ENCODE measurements at places on chromosomes 12 and 14.

GRCh38 chr14:49250109-49250508 lies 336.1 kb downstream of the RPS29 start:
- no peak for ATAC-seq

DNA sequence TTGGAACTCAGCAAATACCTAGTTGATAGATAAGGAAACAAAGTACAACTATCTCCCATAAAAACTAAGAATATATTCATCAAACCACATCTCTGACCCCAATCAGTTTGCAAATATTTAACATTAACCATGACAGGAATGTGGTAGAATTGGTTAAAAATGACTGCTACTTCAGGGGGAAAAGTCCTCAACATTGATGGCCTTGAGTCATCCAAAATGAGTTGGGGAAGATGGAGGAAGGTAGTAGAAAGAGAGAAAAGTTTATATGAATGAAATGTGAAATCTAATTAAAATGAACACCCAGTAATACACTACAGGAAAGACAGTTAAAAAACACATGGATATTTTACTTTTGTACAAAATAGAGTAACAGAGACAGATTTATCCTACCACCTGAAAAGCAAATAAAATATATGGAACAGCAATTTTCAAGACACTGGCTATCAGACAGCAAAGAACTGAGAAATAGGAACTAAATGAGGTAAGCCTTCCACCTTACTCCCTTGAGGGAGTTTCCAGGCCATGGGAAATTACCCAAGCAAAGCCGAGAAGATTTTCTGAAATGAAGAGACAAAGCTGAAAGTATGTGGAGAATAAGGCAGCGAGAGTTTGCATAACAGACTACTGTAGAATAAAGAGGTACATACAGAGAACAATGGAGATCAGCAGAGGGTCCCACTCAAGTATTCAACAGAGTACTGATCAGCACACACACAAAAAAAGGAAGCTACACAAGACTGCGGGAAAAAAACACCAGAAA lies 49.6 kb downstream of the TC2N start:
- ATAC-seq, result peak; percentile 94

- no peak for ATAC-seq
These were observed 47.9 kb upstream of the BCAT1 start for GRCh38 chr12:24996820-24997219.

DNA sequence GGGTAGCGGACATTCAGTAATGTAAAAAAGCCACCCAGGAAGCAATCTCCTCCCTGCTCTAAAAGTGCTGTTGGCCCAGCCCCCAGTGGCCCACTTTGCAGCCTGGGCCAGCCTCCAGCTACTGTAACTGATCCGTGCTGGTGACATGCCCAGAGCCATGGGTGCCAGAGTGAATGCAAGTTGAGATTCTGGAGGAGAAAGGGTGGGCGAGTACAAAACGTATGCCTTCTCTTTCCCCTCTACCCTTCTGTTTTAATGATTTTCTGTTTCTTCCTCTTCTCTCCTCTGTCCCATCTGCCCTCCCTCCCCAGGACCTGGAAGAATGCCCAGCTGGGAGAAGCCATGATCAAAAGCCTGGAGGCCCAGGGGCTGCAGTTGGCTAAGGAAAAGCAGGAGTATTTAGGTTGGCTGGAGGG lies 16.9 kb downstream of the PLEKHD1 start:
- no peak for ATAC-seq

DNA sequence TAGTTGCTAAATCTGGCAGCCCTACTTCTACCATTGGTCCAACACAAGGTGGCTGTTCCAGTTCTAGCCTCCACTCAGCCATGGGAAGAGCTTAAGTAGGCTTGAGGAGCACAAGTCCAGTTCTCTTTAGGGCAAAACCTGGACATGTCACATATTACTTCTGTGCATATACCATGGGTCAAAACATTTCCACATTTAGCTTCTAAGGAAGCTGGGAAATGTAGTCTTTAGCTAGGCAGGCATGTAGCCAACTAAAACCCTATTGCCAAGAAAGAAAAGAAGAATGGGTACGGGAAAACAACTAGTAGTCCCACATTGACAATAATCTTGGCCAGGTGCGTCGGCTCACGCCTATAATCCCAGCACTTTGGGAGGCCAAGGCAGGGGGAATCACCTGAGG lies 20.9 kb upstream of the EEA1 start:
- no peak for ATAC-seq

Data from activated T-helper 17 cell treated with anti-CD3 and anti-CD28 coated beads, Interleukin-2, amount 50 U/mL, for 72 hours (primary cell).